ENCODE measurements at places on chromosomes 16 and 17.

DNA sequence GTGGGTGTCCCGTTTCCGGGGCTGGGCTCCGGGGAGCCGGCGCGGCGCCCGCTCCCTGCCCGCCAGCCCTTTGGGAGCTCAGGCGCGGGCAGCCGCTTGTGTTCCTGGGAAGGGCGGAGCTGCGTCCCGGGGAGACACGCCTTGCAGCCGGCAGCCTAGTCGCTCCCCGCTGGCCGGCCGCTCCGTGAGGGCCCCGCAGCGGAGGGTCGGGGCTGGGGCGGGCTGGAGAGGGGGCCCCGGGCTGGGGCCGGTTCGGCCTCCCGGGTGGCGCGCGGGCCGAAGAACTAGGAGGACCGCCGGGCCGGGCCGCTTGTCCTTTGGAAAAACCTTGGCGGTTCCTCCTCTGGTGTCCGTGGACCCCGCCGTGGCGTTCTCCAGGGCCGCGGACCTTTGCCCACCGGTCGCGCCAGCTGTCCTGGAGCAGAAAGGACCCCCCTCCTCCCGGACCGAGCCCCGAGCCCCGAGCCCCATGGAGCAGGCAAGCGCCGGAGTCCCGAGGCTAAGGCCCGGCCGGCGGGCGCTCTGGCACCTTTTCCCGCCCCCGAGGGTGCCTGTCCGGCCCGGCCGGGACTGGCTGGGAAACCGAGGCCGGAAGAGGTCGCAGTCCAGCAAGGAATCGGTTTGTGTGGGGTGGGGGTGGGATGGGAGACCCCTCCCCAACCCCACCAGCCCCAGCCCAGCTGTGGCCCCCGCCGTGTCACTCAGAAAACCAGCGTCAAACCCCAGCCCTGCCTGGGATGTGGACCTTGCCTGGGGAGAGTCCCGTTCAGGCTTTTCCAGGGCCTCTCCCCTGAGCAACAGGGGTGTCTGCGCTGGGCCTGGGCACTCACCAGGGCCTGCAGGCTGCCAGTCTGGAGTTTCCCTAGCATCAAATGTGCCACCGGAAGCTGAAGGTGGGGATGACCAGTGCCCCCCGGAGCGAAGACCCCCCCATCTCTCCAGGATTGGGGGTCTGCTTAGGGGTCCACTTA, 6.8 kb upstream of the TBC1D3B start:
- DNase-seq, result no peak

- DNase-seq, result no peak
Observed at GRCh38 chr16:78461496-78462287, 362.2 kb downstream of the WWOX start.

DNA sequence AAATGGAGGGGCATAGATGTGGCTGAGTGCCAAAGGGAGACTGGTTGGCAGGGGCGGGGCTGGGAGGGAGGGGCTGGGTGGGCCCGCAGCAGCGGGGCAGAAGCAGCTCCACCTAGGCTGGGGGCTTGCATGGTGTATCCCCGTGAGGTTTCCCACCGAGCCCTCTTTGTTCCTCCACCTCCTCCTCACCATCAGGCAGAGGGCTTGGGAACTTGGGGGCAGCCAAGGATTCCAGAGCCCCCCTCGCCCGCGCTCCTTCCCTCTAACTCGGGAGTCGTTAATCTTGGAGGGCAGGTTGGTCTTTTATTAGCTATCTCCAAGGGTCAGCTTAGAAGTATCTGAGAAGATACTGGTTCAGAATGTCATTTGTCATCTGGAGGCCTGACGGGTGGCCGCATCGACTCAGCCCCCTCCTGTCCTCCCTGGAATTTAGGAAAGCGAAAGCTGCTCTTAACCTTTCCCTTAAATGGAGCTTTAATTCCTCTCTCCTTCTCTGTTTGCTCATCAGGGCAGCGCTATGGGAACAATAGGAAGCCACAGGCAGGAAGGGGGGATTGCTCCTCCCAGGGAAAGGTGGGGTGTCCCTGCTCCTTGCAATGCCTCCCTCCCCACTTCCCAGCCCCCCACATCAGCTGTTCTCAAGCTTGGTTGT, 274.3 kb upstream of the XYLT1 start:
- DNase-seq, result no peak

- no peak for DNase-seq
Observed at GRCh38 chr17:57021226-57021940, 43.5 kb downstream of the SCPEP1 start.

- DNase-seq, result no peak
Observed at GRCh38 chr16:84726669-84727467, 27.1 kb downstream of the USP10 start.

- DNase-seq, result no peak
Observed at GRCh38 chr17:9356488-9356911, 219.1 kb downstream of the STX8 start.

DNA sequence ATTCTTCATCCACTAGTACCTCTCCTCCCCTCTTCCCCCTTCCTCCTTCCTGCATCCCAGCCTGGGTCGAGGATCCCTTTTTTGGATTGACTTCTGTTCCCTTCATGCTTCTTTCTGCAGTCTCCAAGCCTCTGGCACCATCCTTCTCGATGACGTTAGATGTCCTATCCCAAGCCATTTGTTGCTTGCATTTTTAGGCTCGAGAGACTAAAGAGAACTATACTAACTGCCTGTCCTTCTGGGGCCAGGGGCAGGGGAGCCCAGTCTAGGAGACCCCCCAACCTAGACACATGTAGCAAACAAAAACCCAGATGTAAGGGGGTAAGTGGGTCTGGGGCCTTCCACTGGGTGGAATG, 23.9 kb downstream of the UNK start:
- no peak for DNase-seq

GRCh38 chr16:82990155-82990554, 363.4 kb downstream of the CDH13 start:
- DNase-seq, result no peak

GRCh38 chr17:62910277-62910676, 55.8 kb upstream of the TANC2 start:
- DNase-seq, result no peak

GRCh38 chr16:85162478-85163277, 50.4 kb upstream of the CIBAR2 start:
- no peak for DNase-seq

DNA sequence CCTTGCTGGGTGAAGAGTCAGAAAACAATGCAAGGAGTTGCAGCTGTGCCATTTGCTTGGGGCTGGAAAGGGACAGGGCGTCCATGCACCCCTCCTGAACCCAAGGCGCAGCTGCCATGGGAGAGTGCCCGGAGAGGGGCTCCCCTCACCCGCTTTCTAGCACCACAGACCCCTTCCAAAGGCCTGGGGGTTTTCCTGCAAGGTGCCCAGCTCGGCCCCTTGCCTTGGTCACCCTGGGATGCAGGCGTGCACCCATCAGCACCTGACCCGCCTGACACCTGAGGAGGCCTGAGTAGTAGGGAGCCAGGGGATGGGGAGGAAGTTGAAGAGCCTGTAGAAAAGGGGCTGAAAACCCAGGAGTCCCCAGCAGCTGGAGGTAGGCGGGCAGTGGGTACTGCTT, 30.3 kb downstream of the TMEM186 start:
- no peak for DNase-seq

DNA sequence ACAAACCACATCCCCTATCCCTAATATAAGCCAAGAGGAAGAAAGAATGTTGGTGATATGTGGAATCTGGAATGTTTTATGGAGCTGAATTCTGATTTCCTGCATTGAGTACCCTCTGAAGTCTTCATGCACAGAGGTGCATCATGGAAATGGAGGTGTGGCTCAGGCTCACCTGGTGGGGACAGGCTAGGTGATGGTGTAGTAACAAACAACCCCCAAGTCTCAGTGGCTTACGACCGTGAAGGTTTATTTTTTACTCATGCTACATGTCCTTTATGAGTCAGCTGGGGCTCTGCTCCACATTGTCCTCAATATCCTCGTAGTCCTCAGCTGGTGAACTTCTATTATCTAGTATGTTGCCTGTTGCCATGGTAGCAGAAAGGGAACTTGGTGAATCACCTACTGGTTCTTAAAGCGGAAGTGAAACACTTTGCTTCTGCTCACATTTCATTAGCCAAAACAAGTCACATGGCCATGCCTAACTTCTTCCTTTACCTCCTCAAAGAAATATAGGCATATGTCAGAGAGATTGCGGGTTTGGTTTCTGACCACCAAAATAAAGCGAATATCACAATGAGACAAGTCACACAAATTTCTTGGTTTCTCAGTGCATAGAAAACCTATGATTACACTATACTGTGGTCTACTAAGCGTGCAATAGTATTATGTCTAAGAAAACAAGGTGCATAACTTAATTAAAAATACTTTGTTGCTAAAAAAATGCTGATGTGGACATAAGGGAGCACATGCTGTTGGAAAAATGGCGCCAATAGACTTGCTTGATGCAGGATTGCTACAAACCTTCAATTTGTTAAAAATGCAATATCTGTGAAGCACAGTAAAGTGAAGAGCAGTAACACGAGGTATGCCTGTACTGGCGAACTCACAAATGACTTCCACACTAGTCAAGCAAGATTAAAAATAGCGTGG, at the start of gene PMFBP1:
Gene PMFBP1 (minus strand): TSS at position 51 of the 930 bp plus-strand sequence. CDS start 947 bp downstream, outside the sequence.
- DNase-seq, result no peak

DNA sequence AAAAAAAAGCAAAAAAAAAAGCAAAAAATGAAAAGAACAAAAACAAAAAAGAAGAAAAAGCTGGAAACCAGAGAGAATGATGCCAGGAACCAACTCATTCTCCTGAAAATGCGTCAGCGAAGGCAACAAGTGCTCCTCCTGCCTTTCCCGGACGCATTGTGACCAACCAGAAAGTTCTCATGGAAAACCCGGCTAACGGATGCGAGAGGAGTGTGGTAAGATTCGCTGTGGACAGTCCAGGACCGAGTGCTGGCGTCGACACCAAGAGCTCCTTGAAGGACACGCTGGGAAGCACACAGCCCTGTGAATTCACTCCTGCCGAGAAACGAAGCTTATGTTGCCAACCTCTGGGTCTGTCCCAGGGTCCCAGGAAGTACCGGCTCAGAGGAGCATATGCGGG, 43.4 kb downstream of the METRNL start:
- DNase-seq, result no peak

GRCh38 chr16:84044118-84044488, 1.5 kb upstream of the SLC38A8 start:
- DNase-seq, result no peak

GRCh38 chr16:66660422-66661209, 35.9 kb downstream of the CMTM4 start:
- no peak for DNase-seq

DNA sequence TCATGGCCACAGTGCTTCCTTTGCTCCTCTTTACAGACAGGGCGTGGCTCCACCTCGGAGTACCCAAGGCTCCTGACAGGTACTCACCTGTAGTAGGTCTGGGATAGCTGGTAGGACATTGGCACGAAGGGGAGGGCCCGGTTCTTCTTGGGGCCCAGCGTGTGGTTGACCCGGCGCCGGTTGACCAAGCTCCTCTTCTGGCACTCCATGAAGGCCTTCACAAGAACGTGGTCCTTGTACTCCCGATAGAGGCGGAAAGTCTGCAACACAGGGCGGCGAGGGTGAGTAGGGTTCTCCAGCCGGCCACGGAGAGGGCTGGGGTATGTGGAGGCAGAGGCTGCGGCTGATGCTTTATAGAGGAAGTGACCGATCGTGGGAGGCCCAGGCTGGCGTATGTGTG, 69.7 kb downstream of the IL21R start:
- DNase-seq, result no peak

DNA sequence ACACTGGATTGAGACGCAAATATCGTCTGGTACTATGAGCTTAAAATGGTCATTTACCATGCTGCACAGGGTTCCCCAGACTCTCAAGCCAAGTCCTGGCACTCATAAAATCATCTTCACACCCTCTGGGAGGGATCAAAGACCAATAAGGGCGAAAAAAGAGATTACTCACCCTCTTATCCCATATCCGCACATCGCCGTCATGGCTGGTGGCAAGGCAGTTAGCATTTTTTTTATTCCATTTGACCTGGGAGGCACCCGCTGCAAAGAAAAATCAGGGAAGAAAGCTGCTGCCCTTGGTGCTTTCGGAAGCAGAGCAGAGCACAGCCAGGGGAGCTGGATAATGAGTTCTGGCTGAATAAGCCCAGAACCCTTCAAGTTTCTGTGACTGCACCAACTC, 42.4 kb downstream of the WDR59 start:
- no peak for DNase-seq

GRCh38 chr17:13113821-13114525, 96.1 kb upstream of the ELAC2 start:
- no peak for DNase-seq

- no peak for DNase-seq
Observed at GRCh38 chr16:76114681-76115080, 162.5 kb upstream of the CNTNAP4 start.

- DNase-seq, result no peak
Observed at GRCh38 chr16:11669380-11670146, 1.3 kb downstream of the SNN start.

- no peak for DNase-seq
Observed at GRCh38 chr16:27685807-27686206, 135.9 kb downstream of the KATNIP start.

GRCh38 chr17:68288375-68288774, 2.6 kb downstream of the SLC16A6 start:
- no peak for DNase-seq

DNA sequence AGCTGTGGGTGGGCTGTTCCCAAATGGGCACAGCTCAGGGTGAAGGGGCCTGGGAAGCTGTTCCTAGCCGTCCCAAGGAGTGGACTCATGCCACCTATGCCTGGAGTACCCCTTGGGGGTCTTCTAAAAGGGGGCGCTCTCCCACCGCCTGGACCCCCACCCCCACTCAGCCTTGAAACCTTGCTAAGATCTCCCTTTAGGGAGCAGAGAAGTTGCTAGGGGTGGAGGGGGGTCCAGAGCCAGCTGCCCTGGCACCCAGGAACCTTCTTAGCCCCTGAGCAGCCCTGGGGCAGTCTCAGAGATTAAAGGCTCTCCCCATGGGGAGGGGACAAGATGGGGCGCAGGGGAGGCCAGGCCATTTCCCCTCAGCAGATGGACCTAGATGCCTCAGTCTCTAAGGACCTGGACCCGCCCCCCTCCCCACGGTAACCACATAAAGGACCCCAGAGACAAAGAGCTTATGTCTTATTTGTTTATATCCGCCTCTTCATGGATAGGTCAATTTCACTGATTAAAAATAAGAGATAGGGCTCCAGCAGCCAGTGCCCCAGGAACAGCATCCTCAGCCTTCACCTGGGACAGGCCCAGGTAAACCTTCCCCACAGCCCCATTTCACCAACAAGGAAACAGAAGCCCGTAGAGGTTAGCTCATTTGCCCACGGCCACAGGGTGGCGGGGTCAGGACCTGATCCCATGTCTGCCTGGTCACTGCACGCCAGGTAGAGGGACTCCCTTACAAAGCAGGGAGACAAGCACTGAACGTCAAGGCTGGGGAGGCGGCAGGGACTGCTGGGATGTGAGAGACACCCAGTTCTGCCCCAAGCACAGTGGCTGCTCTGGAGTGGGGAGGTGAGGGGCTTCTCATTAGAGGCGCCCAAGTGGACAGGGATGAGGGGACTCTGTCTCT, 3.4 kb downstream of the MTSS2 start:
- DNase-seq, result no peak

Data from stimulated activated CD8-positive, alpha-beta memory T cell treated with anti-CD3 and anti-CD28 coated beads, Interleukin-15, amount 100 ng/mL, for 4 hours (primary cell).